Esophagus muscularis mucosa (tissue), 4 donors: ENCODE measurements at places on chromosomes 4 and X. TPM values are rescaled to one million over a fixed set of nuclear protein-coding genes. Genes with fewer than 3 reads are reported as not detected.

IL2RG gene
- 2.4 TPM for total RNA-seq

GABRQ gene
- total RNA-seq: 0.06 TPM

AWAT2 gene
- not detected for total RNA-seq

PFKFB1 gene
- total RNA-seq: not detected

NIPAL1 gene
- 1.3 TPM for total RNA-seq

GABRB1 gene
- total RNA-seq: 0.13 TPM
